ENCODE measurements at places on chromosomes 1 and 21.

GRCh38 chr1:4117196-4117595 lies 217.1 kb upstream of the C1orf174 start:
- no peak for DNase-seq

DNA sequence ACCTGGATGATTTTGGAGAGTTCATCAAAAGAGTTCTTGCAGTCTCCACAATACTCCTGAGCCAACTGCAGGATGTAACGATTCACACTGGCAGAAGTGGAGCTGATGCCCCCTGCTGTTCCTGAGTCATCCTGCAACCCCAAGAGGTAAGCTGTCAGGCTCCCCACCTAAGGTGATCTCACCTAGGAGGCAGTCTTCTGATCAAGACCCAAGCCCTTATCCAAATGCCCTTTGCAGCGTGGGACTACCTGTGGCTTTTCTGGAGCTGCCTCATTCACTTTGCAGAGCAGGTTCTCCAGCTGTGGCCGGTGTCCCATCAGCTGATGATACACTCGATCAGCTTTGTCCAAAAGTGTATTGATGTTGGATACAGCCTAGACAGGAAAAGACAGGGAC lies 96.4 kb downstream of the UBR4 start:
- DNase-seq: no peak

DNA sequence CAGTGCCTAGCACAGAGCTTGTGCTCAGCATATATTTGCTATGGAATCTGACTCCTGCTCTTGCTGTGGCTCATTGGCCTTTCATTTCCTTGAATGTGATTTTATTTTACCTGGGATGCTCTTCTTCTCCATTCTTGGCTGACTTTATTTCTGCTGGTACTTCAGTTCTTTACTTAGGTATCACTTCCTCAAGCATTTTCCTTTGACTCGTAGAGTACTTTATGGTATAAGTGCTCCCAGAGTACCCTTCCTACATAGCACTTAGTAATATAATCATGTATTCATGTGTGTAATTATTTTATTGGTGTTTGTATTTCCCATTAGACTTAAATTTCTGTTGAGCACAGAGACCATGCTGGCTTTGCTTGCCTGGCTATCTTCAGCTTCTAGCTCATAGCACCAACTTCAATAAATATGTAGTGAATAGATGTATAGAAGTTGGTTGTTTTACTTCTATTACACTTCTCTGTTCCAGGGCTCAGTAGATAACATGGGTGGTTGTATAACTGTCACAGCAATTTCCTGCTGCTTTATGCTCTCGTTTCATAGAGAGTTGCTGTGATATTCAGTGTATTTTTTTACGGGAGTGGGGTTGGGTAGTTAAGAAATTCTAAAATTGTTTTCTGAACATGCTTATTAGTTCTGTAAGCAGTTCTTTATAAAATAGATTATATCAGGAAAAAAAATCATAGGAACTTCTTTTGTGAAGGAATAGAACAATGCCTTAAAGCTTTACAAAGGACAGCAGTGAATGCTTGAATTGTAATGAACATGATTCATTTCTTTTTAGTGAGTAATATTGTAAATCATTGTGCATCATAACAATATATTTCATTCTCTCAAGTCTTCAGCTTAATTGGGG lies 112.2 kb downstream of the NEK7 start:
- DNase-seq: no peak

DNA sequence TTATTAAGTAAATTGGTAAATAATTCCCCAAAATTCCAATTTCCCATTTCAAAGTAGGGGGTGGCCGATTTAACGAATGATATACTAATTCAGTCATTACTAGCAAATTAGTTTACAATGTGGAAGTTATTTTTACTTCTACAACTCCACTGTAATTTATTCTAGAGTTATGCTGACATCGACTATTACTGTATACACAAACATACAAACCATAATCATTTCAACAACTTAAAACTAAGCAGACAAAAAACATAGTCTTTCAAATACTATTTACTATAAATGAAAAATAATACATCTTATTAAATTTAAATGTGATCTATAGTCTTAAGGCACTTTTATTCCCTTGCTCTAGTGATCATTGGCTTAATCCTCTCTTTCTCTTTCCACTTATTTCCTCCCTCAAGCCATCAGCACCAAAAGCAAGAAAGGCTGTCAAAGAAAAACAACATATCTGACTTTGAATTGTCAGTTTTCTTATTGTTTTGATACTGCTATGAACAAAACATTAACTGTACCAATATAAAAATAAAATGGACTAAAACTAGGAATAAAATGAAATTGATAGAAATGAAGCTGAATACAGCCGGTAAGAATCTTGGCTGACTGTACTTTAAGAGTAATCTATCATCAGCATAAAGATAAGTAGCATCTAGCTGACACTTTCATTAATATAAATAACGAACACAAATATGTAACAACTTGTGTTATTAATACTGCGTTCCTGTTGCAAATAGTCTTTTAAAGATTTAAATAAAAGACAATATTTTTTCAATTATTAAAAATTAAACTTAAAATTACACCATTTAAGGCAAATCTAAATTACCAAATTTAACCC lies 4.1 kb downstream of the CDC42BPA start:
- no peak for DNase-seq

DNA sequence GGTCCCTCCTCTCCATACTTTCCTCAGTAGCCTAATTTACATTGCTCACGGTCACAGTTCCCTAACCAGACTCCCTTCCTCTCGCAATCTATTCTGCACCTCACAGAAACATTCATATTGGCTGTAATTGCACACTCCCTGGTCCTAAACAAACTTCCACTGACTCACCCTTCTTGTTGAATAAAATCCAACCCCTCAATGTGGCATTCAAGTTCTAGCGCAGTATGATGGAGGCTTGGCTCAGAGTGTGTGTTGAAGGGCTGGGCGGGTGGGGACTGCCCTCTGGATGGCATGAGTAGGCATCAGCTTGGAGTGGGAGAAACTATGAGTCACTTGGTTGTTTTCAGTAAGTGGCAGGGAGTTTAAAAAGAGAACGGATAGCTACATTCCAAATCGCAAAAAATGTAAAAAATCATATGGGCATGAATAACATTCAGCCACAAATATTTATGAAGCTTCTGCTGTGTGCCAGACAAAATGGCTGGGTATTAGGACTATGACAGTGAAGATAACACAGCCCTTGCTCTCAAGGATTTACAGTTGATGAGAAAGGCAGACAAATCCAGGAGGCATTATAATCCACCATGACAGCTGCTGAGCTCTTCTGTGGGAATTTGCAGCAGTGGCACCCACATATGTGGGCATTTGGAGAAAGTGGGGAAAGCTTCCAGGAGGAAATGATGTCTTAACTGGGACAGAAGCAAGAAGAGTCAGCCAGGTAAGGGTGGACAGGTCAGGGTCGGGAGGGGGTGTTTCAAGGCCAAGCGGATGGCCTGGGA lies 42.2 kb upstream of the LYST start:
- DNase-seq: no peak

DNA sequence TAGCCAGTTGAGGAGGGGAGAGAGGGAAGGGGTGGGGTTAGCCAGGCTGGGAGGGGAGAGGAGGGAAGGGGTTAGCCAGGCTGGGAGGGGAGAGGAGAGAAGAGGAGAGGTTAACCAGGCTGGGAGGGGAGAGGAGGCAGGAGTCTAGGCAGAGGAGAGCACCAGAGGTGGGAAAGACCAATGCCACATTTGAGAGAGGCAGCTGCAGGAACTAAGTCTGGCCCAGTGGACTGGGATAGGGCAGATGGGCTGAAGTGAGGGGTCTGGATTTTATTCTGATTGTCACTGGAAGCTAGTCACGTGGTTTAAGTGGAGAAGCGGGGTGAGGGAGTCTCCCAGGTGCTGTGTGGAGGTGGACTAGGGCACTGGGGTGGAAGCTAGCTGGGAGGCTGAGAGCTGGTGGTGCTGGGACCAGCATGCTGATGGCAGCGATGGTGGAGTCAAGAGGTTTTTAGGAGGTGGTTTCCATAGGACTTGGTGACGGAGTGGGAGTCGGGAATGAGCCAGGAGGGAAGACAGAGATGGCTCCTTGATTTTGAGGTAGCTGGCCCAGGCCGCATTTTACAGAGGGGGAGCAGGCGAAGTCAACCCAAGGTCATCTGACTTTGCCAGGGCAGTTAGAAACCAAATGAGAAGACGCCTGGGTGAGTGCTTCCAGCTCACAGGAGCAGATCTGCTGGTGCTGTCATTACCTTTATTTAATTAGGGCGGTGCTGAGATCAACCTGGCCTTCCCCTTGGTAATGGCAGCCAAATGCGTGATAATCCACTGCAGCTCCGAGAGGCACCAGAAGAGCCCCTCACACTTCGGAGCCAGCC lies 42.8 kb downstream of the DISP3 start:
- DNase-seq: no peak

DNA sequence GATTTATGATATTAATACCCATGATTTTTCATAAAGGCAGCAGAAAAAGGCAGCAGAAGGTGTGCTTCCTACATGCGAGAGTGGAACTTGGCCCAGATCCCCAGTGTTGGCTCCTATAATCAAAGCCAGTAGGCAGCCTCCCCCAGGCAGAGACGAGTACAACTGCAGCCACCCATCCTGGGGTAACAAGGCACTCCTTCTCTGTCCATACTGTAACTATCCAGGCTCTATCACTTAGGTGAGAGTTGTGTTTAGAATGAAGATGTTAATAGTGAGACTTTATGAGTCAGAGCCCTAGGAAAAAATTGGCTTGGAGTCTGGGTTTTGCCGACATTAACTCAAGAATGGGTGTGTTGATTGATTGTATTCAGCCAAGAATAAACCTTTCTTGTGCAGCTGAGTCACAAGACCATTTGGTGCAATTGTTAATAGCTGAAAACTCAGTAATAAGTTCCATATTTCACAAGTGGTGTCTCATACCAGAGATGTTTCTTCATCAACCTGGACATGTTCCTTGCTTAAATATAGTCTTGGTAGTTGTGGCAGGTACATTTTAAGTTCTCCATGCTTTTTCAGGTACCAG lies 322.3 kb downstream of the DUSP10 start:
- no peak for DNase-seq

- DNase-seq: no peak
Measured at GRCh38 chr1:89603651-89604413, 29.1 kb upstream of the LRRC8C start.

- no peak for DNase-seq
Measured at GRCh38 chr21:40270047-40270446, 402.8 kb downstream of the PCP4 start.

- no peak for DNase-seq
Measured at GRCh38 chr21:44525391-44526095, 14.5 kb downstream of the KRTAP10-1 start.

DNA sequence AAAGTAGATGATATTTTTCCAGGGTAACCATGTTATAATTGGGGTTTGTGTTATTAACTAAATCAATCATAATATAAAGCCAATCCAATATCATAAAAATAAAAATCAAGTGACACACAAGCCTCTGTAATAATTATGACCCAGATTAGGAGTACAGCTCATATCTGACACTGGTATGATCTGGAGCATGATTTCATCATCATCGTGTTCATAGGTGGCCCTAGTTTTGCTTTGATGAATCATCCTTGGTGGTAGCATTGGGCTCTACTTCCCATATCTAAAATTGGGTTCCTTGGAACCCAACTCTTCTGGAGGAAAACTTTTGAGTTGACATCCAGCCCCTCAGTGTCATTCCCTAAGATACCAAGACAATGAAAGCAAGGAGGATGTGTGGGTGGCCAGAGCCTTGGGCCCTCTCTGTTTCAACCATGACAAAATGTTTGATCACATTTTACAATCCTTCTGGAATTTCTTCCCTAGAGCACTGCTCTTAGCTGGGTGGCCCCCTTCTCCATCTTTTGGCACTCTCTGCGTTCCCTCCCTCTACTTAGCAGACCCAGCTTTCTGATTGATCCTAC lies 37.0 kb upstream of the ENAH start:
- no peak for DNase-seq

DNA sequence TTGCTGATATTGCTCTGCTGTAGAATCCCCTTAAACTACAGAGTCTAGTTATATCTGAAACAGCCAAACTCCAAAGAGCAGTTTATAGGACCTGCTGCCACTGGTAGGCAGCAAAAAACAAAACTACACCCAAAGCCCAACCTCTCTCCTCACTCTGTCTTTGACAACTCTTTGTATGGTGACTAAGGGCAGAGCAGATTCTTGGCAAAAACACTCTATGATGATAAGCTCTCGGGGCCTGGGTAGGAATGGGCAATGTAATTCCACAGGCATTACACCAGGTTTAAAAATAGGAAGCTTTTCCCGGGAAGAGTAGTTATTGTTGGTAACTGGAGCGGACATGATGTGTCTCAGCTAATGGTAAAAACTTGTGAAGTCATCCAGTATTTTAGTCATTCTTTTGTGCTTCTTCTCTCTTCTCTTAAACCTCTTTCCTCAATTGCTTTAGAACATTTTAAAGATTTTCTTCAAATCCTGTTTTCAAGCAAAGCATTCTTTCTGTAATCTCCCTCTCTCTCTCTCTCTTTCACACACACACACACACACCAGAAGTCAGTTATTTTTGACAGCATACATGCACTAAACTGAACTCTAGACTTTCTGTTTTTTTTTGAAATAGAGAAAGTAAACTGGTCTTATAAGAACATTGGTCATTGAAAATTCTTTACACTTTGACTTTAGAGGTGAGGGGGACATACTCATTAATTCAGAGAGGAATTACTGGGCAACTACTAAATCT lies 193.5 kb downstream of the PAPPA2 start:
- DNase-seq: no peak

- DNase-seq: no peak
Measured at GRCh38 chr1:192485692-192486436, 89.7 kb upstream of the RGS1 start.

DNA sequence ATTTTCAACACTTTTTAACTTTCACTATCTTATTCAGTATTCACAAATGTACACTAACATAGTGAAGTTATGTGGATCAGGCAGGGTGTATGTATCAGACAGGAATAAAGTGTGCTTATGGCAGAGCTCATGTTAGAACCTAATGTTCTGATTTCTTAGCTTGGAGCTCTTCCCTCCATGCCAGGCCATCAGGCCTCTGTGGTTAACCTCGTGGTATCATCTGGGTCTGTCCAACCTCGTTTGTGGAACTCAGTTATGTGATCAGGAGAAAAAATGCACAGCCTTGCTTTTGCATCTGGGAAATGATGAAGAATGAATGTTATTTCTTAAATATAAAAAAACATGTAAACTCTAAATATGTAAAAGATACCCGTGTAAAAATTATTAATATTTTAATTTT lies 86.9 kb downstream of the MPZL1 start:
- no peak for DNase-seq

DNA sequence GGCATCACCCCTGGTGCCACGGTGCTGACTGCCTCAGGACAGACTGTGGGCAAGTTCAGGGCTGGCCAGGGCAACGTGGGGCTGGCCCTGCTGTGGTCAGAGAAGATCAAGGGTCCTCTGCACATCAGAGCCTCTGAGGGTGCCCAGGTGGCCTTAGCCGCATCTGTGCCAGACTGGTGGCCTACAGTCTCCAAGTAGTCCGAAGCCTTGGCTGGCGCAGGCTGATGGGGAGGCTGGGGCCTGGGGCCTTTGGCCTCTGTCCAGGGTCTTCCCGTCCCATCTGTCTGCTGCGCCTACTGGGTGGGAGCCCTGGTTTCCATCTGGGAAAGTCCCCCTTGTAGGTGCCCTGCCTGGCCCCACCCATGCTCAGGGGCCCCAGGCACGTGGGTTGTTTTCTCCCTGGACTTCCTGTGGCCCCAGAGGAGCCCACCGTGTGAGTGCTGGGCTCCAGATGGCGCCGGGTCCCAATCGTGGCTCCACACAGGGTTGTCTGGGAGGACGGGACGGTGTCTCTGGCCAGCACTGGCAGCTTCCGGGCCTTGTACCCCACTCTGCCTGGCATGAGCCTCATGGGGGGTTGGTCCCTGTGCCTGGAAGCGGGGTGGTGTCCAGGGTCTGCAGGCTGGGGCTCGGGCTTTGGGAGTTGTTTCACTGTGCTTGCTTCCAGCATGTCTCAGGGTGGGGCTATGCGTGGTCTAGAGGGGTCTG lies 9.9 kb downstream of the IBA57 start:
- no peak for DNase-seq

GRCh38 chr1:203081465-203082230 lies 4.2 kb downstream of the MYOG start:
- no peak for DNase-seq
